ENCODE measurements at places on chromosomes 11 and 22.

DNA sequence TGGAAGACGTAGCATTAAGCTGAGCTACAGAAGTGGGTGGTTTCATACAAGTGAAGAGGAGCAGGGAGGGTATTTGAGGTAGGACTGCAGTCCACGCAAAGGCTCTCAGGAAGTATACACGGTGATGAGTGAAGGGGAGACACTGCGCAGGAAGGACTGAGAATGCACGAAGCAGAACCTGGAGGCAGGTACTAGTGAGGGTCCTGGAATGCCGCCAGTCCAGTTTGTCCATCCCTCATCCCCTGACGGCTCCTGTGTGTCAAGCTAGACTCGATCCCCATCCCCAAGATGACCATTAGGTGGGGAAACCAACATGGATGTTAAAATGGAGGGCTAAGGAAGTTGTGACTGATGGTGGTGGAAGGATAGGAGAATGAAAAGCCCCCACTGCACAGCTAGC lies 23.8 kb downstream of the ART5 start:
- no peak for DNase-seq

- DNase-seq = no peak
Observed at GRCh38 chr11:11981840-11982239, 26.6 kb downstream of the DKK3 start.

- DNase-seq = no peak
Observed at GRCh38 chr11:13135385-13136271, 126.5 kb downstream of the RASSF10 start.

- DNase-seq = peak; percentile 56
Observed at GRCh38 chr11:93845181-93846092, 5.0 kb downstream of the VSTM5 start.

DNA sequence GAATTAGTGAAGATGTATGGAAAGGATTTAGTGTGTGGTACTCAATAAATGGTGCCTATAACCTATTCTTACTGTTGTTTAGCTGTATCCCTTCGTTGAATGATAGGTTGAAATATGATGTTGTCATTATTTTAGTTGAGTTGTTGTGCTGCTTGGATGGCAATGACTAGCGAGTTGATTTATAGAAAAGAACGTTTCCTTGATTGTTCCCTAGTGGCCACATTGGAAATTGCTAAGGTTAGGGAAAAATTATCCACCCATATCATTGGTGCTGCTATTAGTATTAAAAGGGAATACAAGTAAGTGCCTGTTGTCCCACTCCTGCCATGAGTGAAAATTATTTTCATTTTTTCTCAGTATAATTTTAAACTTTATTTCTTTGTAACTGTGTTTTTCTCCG lies 14.5 kb downstream of the EMSY start:
- DNase-seq = no peak

- peak; percentile 49 for DNase-seq
Observed at GRCh38 chr11:29310725-29311342, 706.0 kb downstream of the KCNA4 start.

- DNase-seq = no peak
Observed at GRCh38 chr11:66313321-66314185, 3.3 kb downstream of the CD248 start.
